ENCODE measurements at places on chromosomes 1 and 21. TPM values are rescaled to one million over a fixed set of nuclear protein-coding genes. Genes with fewer than 3 reads are reported as not detected.
A peak's percentile ranks its signal among the peaks of the same experiment; 100 is the strongest.

- no peaks in the 10 kb centered on the region for H3K27me3 ChIP-seq
- H3K36me3 ChIP-seq, result no peaks in the 10 kb centered on the region
- no peaks in the 10 kb centered on the region for H3K4me1 ChIP-seq
- H3K27ac ChIP-seq, result no peak overlapping the region
Measured at GRCh38 chr1:192726820-192727504, 81.9 kb upstream of the RGS2 start.

- DNase-seq, result no peak
- H3K36me3 ChIP-seq, result no peaks in the 10 kb centered on the region
- H3K27ac ChIP-seq, result no peak overlapping the region
- H3K27me3 ChIP-seq, result no peaks in the 10 kb centered on the region
Measured at GRCh38 chr1:40267767-40268187, 9.7 kb downstream of the ZMPSTE24 start.

Gene KPRP
- not detected for total RNA-seq

GRCh38 chr1:42006836-42007235 is 88.1 kb upstream of the HIVEP3 start:
- no peaks in the 10 kb centered on the region for H3K4me1 ChIP-seq
- H3K27me3 ChIP-seq, result peaks cover 4% of the 10 kb centered on the region
- no peak overlapping the region for H3K4me3 ChIP-seq
- DNase-seq, result no peak

DNA sequence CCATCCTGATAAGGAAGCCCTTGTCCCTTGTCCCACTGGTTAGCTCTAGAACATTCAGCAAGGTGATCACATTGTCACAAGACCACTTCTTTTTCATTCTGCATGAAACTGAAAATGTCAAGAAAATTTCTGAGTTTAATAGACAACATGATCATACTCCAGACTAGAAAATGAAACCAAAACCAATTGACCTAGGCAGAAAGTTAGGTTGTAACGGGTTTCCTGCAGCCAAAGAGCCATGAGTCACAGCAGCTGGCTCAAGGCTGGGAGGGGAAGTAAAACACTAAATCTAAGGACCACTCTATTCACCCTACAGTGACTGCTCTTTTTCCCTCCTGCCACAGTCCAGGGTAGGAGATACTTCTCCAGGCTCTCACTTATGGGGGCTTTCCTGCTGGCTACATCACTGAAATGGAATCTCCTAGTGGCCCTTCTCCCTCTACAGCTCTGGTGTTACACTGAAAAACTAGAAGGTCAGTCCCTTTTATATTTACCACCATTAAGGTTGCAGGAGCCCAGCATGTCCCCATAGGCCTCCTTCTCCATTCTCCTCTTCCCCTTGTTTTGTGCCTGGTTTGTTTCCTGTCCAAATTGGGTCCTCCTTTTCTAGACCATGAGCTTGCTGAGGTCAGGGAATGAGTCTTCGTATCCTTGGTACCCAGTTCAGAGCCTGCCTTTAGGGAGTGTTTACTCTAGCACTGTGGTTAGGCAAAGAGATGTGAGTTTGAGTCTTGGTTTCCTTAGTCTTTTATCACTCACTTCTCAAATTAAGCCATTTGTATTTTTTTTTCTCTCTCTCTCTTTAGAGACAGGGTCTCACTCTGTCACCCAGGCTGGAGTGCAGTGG is 236.5 kb upstream of the JUN start:
- no peak overlapping the region for H3K4me3 ChIP-seq
- peaks cover 8% of the 10 kb centered on the region for H3K4me1 ChIP-seq
- H3K27me3 ChIP-seq, result no peaks in the 10 kb centered on the region
- H3K36me3 ChIP-seq, result no peaks in the 10 kb centered on the region
- H3K27ac ChIP-seq, result peak overlapping the region; percentile 64

Gene DENND2D
- 7.3 TPM for total RNA-seq

GRCh38 chr1:225674381-225674780 is 21.5 kb upstream of the ENAH start:
- peaks cover 8% of the 10 kb centered on the region for H3K4me1 ChIP-seq
- no peak overlapping the region for H3K4me3 ChIP-seq
- H3K27ac ChIP-seq, result no peak overlapping the region
- H3K27me3 ChIP-seq, result no peaks in the 10 kb centered on the region

DNA sequence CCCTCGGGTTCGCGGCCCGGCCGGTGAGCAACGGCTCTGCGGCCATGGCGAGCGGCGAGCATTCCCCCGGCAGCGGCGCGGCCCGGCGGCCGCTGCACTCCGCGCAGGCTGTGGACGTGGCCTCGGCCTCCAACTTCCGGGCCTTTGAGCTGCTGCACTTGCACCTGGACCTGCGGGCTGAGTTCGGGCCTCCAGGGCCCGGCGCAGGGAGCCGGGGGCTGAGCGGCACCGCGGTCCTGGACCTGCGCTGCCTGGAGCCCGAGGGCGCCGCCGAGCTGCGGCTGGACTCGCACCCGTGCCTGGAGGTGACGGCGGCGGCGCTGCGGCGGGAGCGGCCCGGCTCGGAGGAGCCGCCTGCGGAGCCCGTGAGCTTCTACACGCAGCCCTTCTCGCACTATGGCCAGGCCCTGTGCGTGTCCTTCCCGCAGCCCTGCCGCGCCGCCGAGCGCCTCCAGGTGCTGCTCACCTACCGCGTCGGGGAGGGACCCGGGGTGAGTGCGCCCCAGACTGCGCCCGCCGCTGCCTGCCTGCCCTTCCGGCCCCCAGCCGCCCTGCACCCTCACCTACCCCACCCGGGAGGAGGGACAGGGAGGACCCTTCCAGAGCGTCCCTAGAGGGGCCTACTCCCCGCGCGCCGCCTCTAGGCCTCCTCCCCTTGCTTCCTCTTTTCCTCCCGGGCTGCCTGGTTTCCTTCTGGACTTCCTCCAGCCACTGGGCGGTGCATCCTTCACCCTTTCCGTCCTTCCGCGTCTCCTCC is at the start of gene RNPEP:
Gene RNPEP, plus strand, starts transcription at position 26 of the 757 bp plus-strand sequence. Its CDS starts 19 bp downstream, at position 45.
- H3K4me1 ChIP-seq, result peaks cover 9% of the 10 kb centered on the region
- peak; percentile 85 for DNase-seq
- H3K4me3 ChIP-seq, result peak within 1 kb of the TSS; percentile 99

DNA sequence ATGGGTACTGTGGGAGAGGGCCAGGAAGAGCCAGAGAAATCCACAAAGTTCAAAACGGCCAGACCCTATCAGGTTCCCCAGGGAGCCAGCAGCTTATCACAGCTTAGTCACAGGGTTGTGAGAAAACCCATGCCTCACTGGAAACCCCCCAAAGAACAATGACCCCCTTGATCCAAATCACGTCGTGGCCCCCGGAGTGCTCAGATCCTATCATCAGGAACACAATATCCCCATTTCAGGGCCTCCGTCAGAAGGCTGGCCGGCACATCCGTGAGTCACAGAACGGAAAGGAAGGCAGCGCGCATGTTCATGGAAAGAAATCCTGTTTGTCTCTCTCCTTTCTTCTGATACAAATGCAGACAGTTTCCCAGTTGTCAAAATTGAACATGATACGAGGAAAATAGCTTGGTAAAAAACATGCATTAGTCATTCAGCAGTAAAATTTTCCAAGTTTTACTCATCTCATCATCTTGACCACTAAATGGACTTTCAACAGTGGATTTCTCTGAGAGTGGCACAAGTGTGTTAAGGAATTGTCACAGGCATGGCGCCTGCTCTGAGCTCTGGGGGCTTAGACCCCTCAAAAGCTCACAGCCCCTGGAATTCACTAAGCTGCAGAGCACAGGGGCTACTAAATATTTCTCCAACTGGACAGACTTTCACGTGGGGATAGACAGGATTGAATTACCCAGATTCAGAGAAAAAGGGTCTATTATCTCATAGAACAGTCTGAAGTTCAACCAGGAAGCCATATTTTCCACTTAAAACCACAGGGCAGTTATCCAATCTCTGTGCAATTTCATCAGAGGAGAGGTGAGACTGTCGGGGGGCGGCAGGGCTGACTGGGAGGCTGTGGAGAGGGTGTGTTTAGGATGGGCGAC is 124.8 kb downstream of the RIPK4 start:
- peak; percentile 71 for DNase-seq
- H3K27me3 ChIP-seq, result no peaks in the 10 kb centered on the region
- peaks cover 12% of the 10 kb centered on the region for H3K4me1 ChIP-seq
- no peak overlapping the region for H3K4me3 ChIP-seq
- peak overlapping the region; percentile 82 for H3K27ac ChIP-seq

- H3K36me3 ChIP-seq, result no peaks in the 10 kb centered on the region
- DNase-seq, result no peak
- no peak overlapping the region for H3K4me3 ChIP-seq
- no peaks in the 10 kb centered on the region for H3K27me3 ChIP-seq
Measured at GRCh38 chr1:211789641-211790464, 40.7 kb downstream of the LPGAT1 start.

DNA sequence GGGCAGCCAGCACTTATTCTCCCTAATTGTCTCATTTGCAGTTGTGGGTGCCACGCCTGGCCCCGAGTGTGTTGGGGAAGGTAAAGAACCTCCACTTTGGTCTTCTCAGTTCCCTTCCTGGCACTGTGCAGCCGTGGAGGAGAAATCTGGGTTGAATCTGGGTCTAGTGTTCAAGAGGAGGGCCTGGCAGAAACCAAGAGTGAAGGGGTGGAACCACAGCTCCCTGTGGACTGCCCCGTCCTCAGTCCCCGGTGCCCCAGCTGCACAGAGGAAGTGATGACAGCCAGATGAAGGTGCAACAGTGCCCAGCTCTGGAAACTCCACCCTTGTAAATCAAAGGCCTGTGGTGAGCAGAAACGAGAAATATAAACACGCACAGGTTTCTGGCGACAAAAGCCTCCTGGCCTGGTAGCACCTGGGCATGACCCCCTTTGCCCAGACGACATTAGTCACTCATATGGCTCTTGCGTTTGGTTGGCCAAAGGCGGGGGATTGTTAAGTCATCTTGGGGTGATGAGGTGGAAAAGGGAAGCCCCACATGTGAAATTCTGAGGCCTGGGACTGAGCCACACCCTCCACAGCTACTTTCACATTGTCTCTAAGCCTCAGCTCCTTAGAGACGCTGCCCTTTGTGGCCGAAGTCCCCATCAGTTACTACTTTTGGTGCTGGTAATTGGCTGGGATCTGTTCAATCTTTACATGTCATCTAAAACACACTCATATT is 4.2 kb upstream of the ECE1 start:
- no peaks in the 10 kb centered on the region for H3K36me3 ChIP-seq
- no peak for DNase-seq
- H3K27ac ChIP-seq, result no peak overlapping the region
- no peak overlapping the region for H3K4me3 ChIP-seq
- H3K27me3 ChIP-seq, result no peaks in the 10 kb centered on the region

Gene SPATA46
- total RNA-seq, result not detected

- no peak overlapping the region for H3K4me3 ChIP-seq
- no peak overlapping the region for H3K27ac ChIP-seq
- H3K4me1 ChIP-seq, result no peaks in the 10 kb centered on the region
- no peaks in the 10 kb centered on the region for H3K36me3 ChIP-seq
- no peaks in the 10 kb centered on the region for H3K27me3 ChIP-seq
Measured at GRCh38 chr1:41795205-41795762, 123.4 kb downstream of the HIVEP3 start.

Gene NGF
- total RNA-seq, result 0.64 TPM

DNA sequence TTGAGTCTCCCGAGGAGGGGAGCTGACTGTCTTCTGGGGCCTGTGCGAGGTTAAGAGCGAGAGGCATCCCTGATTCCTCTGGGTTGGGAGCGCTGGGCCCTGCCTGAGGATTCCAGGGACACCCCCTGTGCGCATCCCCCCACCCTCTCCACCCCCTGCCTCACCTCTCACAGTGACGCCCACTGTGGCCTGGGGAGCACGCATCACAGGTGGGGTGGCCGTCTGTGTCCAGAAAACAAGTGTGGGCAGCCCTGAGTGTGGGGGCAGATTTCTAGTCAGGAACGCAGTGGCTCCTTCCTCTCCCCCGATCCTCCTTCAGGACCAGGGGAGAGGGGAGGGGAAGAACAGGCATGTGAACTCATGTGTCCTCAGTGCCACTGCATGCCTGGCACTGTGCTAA is 61.7 kb downstream of the LDLRAD2 start:
- H3K4me3 ChIP-seq, result no peak overlapping the region
- H3K27me3 ChIP-seq, result no peaks in the 10 kb centered on the region

All from hepatocyte (in vitro differentiated cells).